ENCODE measurements at places on chromosomes 6 and 20.

DNA sequence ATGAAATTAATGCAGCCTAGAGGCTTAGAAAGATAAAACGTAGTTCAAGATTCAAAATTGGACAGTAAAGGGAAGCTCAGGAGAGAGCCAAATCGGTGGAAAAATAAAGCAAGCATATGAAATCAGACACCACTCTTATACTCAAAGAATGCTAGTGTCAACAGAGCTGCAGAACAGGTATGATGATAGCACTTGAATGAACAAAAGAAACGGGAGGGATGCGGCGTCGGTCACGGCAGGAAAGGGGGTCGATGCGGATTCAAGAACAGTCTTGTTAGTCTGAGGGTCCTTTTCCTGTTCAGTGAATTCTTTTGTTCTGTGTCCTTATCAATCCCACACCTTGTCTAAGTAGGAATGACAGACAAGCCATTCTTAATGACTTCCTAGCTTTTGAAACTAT is 114.4 kb downstream of the FOXC1 start:
- DNase-seq: no peak

DNA sequence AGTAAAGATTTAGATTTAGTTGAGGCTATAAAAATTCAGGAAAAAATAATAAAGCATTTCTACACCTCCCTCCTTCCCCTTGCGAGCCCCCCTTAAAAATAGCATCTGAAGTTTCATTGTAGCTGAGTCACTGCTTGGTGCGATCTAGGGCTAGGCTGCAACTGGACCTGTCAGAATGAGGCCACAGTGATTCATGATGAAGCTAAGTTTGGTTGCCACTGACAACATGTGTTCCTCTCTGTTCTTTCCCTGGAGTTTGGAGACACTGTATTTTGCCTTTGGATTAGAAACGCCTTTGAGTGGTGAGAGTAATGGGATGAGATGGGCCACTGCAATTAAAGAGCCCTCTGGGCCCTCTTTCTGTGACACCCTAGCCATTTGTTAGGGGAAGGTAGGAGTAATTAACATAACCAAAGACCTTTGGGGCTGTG is 334.1 kb downstream of the NRN1 start:
- no peak for DNase-seq

- no peak for DNase-seq
Measured at GRCh38 chr6:24949020-24949569, 13.3 kb upstream of the RIPOR2 start.

GRCh38 chr6:43773050-43773979 is 3.3 kb downstream of the VEGFA start:
- DNase-seq: no peak

DNA sequence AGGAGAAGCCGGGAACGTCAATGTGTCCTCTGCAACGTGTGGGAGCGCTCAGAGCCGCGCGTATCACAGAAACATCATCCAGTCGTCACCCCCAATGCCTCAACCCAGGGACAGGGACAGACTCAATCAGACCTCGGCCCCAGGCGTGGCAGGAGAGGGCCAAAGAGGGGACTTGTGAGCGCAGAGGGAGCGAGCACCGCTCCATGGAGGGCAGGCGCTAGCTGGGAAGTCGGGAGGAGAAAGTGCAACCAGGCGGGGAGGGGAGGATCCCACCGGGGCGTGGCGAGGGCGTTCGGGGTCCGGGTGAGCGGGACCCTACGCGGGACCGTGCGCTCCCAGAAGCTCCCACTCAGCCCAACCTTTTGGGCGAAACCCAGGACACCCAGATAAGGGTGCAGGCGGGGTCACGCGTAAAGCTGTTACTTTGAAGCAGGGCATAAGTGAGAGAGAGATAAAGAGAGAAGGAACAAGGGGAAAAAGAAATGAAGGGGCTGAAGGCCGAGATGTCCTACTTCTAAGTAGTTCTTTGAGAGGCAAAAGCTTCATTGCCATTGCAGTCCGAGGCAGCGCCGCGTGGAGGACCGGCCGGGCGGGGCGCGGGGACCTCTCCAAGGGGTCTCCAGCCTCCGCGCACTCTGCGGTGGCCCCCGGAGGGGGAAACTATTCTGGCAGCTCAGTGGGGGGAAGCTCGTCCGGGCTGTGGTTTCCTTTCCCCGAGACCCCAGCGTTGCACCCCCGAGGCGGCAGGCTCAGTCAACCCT is 862 bp upstream of the SOBP start:
- peak; percentile 69 for DNase-seq

GRCh38 chr20:49889935-49890333 is 25.4 kb downstream of the SPATA2 start:
- DNase-seq: no peak

DNA sequence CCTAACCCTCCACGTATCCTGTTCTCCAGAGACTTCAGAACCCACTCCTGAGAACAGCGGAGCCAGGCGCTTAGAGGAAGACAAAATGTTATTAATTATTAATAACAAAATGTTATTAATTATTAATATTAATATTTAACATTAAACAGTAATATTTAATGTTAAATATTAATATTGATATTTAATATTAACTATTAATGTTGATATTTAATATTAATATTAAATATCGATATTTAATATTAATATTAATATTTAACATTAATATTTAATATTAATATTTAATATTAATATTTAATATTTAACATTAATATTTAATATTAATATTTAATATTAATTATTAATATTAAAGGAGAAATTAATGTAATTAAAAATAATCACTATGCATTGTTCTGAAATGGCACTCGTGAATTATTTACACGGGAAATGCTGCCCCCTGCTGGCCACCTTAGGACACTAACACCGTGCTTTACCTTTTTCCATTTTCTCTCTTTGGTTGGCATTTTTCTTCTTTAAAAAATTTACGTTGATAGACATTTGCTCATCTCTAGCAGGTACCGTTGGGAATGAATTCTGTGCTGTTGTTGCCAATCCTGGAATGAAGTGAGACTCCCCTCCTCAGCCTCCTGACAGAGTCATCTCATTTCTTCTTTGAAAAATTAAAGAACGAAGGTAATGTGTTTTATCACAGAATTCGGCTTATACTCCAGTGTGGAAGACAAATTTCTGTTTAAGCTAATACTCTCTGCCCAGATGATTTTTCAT is 7.5 kb upstream of the GGTLC1 start:
- DNase-seq: peak; percentile 57

- no peak for DNase-seq
Measured at GRCh38 chr6:40440053-40440452, 147.1 kb downstream of the LRFN2 start.

DNA sequence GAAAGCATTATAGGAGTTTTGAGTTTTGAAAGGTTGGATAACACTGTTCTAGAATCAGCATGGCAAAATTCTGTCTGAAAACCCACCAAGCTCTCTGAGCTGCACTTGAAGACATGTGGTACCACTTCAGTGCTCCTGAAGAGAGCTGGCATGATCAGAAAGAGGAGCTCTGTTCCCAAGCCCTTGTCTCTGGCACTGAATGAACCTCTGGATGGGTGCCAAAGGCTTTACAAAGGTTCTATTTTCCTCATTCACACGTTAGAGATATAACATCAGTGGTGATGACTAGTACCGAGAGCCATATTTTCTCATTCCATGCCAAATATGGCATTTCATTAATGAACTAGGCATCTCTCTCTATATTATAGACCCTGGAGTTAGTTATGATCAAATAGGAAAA is 301.8 kb upstream of the ID4 start:
- no peak for DNase-seq

- DNase-seq: no peak
Measured at GRCh38 chr20:15072316-15072715, 734.9 kb upstream of the FLRT3 start.

- DNase-seq: no peak
Measured at GRCh38 chr6:22049002-22049401, 247.8 kb downstream of the PRL start.

GRCh38 chr20:53855733-53856132 is 214.7 kb downstream of the BCAS1 start:
- no peak for DNase-seq

DNA sequence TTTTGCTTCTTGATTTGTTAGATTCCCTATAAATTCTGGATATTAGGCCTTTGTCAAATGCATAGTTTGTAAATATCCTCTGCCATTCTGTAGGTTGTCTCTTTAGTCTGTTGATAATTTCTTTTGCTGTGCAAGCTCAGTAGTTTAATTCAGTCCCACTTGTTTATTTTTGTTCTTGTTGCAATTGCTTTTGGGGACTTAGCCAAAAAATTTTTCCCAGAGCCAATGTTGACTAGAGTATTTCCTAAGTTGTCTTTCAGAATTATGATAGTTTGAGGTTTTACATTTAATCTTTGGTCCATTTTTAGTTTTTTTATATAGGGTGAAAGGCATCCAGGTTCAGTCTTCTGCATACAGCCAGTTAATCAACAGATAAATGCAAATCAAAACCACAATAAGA is 96.0 kb downstream of the PRKN start:
- DNase-seq: no peak

DNA sequence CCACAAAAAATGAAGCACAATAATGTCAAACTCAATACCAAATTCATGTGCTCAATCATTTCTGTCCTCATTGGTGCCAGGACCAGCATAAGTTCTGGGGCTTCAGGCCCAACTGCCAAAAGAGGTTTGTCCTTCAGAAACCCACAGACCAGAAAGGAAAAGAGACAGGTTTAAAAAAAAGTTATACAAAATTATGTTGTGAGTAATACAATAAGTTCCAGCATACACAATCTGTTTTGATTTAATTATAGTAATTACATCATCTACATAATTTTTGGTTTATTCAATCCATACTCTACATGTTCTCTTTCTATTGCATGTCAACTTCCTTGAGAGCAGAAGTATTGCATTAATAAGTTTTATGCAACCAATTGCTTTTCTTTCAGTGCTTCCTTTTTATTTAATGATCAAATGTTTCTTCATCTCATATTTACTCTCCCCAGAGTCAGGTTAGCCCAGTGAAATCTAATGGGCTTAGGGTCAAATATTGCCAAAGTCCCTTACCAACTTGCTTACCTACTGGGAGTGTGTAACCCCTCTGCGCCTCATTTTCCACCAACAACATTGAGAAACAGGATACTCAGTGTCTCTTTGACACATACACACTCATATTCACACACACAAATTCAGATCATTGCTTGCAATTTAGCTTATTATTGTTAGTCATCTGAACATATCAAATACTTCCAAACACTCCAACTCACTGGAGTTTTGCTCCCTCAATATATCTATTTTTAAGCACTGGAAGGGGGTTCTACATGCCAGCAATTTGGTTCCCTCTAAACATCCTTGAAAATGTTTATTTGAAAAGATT is 424.4 kb upstream of the MARCKS start:
- DNase-seq: no peak

DNA sequence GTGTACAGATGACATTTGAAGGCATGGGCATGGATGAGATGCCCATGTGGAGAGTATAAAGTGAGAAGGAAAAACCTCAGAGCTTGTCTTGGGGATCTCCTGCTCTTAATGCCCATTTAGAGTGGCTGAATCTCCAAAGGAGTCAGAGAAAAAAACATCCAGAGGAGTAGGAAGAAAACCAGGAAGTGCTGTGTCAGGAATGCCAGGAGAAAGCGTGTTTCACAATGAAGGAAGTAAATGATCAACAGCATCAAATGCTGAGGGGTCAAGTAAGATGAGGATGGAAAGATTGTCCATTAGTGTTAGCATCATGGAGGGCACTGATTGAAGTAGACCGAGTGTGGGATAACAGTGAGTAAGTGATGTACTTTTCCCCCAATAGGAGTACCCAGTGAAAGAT is 56.1 kb downstream of the FIG4 start:
- no peak for DNase-seq

GRCh38 chr6:6230286-6230685 is 90.2 kb downstream of the F13A1 start:
- no peak for DNase-seq

GRCh38 chr6:26501482-26501986 is 1.4 kb downstream of the BTN1A1 start:
- DNase-seq: peak; percentile 47

DNA sequence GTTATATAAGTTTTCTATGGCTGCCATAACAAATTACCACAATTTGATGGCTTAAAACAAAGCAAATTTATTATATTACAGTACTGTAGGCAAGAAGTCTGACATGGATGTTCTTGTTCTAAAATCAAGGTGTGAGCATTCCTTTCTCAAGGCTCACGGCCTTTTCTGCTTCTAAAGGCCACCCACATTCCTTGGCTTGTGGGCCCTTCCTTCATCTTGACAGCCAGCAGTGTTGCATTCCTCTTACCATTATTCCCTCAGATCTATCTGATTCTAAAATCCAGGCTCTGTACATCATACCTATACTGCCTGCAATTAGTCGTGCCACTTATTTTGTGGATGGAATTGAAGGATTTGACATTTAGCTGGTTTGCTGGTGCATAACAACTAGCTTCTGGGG is 3.6 kb downstream of the CNBD2 start:
- no peak for DNase-seq

DNA sequence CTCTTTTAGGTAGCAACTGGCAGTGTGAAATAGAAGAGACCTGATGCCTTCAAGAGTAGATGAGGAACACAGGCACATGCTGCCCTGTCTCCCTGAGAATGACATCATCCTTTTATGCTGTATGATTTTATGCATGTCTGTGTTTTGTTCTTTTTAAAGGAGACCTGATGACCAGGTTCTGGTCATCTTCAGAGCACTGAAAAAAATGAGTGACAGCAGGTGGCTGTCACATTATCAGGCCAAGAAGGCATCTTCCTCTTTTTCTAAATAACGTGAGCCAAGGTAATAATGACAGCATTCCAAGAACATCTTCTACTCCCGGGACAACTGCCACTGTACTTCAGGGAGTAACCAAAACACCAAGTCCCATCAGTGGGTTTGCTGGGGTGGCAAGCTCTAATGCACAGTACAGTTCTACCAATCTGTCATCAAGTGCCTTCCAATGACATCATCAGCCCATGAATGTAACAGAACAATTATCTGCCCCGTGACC is 28.9 kb downstream of the CNKSR3 start:
- DNase-seq: no peak

- no peak for DNase-seq
Measured at GRCh38 chr6:28914941-28915340, 8.8 kb downstream of the TRIM27 start.

DNA sequence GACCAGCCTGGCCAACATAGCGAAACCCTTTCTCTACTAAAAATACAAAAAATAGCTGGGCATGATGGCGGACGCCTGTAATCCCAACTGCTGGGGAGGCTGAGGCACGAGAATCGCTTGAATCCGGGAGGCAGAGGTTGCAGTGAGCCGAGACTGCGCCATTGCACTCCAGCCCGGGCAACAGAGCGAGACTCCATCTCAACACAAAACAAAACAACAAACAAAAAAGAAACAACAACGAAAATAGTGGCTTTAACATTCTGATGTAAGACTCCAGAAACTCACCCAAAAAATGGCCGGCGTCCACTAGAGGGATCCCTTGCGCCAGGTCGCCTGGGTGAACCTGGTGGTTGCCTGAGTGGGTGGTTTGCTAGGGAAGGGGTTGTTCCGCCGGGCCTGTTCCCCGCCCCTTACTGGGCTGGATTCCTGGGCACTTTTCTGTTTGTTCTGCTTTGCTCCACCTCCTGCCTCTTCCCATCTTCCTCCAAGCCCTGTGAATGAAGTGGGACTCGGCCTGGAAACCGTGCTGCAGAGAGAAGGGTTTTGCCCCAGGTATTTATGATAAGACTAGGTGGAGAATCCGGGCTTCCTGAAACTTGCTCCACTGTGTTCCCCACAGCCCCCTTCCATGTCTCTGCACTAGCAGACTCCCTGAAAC is 1.5 kb downstream of the PABPC1L start:
- peak; percentile 76 for DNase-seq

GRCh38 chr6:138468320-138469015 is 30.8 kb downstream of the NHSL1 start:
- DNase-seq: peak; percentile 23
